Amniotic stem cell (primary cell): ENCODE measurements at places on chromosomes 5 and 9.
A peak's percentile ranks its signal among the peaks of the same experiment; 100 is the strongest.

DNA sequence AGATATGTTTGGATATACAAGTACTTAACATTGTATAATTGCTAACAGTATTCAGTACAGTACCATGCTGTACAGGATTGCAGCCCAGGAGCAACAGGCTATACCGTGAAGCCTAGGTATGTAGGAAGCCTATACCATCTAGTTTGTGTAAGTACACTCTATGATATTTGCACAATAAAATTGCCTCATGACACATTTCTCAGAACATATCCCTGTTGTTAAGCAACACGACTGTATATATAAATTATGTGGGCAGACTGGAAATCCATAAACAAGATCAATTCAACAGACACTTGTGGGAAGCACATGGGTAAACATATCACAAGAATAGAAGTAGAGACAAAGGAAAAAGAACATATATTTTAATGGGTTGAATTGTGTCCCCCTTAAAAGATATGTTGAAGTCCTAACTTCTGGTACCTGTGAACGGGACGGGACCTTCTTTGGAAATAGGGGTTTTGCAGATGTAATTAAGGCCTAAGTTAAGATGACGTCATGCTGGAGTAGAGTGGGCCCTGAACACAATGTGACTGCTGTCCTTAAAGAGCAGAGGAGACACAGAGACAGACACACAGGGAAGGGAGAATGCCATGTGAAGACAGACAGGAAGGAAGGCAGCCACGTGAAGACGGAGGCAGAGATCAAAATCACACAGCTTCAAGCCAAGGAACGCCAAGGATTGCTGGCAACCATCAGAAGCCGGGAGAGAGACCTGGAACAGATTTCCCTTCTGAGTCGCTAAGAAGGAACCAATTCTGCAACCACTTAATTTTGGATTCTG lies 76.3 kb downstream of the SCAI start:
- DNase-seq, result no peak

- DNase-seq, result no peak
Measured at GRCh38 chr9:13769006-13769405, 489.5 kb upstream of the MPDZ start.

- no peak for DNase-seq
Measured at GRCh38 chr5:1039210-1039548, 30.6 kb downstream of the NKD2 start.

- DNase-seq, result peak; percentile 35
Measured at GRCh38 chr5:54895816-54896341, 89.5 kb downstream of the ESM1 start.

- peak; percentile 33 for DNase-seq
Measured at GRCh38 chr5:172123269-172123692, 64.7 kb downstream of the STK10 start.

- no peak for DNase-seq
Measured at GRCh38 chr5:89885670-89886069, 523.9 kb downstream of the CETN3 start.

GRCh38 chr5:68467794-68468193 lies 252.2 kb downstream of the PIK3R1 start:
- DNase-seq, result no peak

DNA sequence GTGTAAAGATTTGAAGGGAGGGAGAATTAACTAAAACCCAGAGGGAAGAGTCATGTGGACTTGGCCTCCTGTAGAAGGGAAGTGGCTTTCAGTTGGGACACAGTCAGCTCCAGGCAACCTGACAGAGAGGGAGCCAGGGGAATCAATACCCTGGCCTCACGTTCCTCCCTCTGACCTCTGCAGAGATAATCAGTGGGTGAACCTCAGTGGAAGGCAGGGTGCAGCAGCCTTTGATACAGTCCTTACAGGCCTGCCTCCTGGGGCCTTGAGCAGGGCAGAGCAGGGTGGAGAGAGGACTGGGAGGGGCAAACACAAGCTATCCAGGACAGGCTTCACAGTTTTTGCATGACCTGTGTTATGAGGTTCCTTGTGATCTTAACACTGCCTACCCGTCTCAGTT lies 61.9 kb upstream of the GPBP1 start:
- no peak for DNase-seq

- DNase-seq, result no peak
Measured at GRCh38 chr9:132914924-132915323, 29.5 kb downstream of the TSC1 start.

DNA sequence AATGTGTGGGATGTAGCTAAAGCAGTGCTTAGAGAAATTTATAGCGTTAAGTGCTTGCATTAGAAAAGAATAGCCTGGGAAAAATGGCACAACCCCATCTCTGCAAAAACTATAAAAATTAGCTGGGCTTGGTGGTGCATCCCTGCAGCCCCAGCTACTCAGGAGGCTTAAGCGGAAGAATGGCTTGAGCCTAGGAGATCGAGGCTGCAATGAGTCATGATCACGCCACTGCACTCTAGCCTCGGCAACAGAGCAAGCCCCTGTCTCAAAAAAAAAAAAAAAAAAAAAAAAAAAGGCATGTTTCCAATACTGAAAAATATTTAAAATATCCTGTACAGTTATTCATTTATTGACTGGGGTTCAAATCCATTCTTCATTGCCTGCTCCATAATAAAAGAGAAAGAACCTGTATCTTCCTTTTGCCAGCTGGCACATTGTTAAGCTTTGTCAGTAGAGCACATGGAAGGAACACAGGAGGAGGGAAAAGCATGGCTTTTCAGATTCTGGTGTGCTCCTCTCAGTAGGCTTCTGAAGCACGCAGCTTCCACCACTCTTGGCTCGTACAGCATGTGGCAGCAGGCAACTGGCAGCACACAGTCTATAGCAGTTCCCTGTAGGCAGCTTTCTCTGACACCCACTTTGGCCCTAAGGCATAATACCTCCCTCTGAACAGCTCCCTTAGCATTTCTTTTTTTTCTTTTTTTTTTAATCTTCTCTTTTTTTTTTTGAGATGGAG lies 73.5 kb downstream of the TRIM36 start:
- no peak for DNase-seq

DNA sequence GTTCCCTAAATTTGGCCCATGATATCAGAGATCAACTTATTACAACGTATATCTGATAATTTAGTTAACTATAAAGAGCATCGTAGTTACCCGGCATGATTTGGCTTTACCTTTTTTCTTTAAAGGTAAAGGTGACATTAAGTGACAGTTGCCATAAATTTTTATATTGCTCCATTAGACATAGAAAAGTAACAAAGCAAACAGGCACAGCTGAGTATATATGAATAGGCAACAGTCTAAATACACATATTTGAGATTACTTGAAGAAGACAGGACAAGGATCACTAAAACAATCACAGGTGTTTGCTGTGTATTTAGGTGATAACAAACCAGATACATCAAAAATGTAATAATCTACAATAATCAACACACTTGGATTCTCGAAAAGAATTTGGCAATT lies 34.8 kb downstream of the RFX3 start:
- no peak for DNase-seq

GRCh38 chr5:158119961-158120723 lies 261.2 kb upstream of the CLINT1 start:
- no peak for DNase-seq

GRCh38 chr5:173626505-173626820 lies 10.0 kb upstream of the BOD1 start:
- DNase-seq, result no peak

GRCh38 chr5:66616520-66617225 lies 20.5 kb downstream of the MAST4 start:
- DNase-seq, result no peak

GRCh38 chr9:10130061-10130675 lies 482.6 kb downstream of the PTPRD start:
- DNase-seq, result no peak

DNA sequence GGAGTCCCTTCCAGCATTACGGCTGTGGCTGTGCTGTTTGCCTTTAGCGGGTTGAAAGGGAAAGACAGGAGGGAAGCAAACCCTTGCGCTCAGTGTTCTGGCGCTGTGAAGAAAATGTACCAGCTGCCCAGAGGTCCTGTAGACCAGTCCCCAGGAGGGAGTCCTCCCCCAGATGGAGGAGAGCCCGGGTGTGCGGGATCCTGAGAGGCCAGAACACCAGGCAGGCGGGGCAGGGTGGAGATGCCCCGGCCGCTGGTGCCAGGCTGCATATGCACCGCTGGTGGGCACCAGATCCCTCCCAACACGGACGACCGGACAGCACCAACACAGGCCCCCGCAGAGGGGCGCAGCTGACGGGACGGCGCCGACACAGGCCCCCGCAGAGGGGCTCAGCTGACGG lies 37.2 kb upstream of the SLC9A3 start:
- no peak for DNase-seq

- DNase-seq, result no peak
Measured at GRCh38 chr9:113996531-113997001, 81.5 kb downstream of the AMBP start.

DNA sequence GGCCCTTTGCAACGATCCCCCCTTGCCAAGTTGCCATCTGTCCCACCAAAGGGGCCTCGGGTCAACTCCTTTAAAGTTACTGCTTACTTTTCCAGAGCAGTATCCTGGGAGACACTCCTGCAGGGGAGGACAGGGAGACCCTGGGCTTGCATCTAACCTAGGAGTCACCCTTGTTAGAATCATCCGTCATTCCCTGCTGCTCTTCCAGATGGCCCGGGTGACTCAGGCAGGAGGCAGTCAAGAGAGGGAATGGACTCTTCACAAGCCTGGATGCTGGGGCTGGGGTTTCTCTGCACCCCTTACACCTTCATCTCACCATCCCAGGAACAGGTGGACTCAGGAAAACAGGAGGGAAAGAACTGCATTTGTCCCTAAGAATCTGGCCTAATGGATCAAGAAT lies 175.6 kb downstream of the GABBR2 start:
- no peak for DNase-seq

- no peak for DNase-seq
Measured at GRCh38 chr5:40654377-40654991, 25.2 kb upstream of the PTGER4 start.

DNA sequence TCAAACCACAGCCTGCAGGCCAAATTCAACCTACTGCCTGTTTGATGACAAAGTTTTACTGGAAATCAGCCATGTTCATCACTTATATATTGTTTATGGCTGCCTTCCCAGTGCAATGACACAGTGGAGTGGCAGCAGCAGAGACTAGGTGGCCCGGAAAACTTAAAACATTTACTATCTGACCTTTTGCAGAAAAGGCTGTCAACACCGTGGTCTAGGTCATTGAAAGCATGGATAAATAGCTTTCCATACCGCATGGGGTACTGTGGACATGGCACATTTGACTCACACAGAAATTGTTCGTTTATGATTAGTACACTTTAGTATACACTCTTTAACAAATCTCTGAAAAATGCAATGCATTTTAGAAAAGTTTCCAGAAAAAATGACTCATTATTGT lies 298.3 kb upstream of the EFNA5 start:
- DNase-seq, result peak; percentile 29

GRCh38 chr5:127056896-127057295 lies 16.4 kb downstream of the C5orf63 start:
- DNase-seq, result no peak

- no peak for DNase-seq
Measured at GRCh38 chr5:13956471-13956870, 12.0 kb upstream of the DNAH5 start.

DNA sequence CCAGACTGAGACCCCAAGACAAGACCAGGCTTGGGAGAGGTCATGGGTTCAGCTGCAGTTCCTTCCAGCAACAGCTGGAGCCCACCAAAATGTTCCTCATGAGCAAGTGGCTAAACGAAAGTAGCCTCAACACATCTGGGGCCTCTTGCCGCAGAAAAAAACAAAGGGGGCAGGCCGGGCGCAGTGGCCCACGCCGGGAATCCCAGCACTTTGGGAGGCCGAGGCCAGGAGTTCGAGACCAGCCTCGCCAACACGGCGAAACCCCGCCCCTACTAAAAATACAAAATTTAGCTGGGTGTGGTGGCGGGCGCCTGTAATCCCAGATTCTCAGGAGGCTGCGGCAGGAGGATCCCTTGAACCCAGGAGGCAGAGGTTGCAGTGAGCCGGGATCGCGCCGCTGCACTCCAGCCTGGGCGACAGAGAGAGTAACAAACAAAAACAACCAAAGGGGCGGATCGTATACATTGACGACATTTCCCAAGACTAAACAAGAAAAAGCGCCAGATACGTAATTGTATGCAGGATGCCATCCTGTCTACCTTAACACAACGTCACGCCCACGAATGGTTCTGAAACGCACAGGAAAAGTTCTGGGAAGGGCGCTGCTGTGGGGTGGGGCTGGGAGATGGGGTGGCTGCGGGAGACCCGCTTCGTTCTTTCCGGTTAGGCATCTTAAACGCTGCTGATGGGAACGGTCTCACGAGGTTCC lies 1.7 kb downstream of the INPP5E start:
- no peak for DNase-seq

GRCh38 chr5:83528439-83528769 lies 56.9 kb downstream of the VCAN start:
- DNase-seq, result no peak

DNA sequence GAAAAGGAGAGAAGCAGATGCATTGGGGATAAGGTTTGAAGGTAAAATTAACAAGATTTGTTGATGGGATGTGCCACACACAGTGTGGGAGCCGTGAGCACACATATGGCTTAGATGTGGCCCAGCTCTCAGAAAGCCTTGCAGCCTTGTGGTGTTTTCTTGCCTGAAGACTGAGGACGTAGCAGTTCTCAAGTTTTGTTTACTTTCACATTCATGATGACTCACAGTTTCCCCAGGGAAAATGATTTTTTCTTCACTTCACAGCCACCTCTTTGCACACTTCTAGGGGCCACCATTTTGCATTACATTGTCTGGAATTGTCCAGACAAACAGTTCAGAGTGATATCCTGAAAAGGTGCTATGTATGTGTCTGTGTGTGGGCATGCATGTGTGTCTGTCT lies 126.2 kb downstream of the BASP1 start:
- peak; percentile 67 for DNase-seq

DNA sequence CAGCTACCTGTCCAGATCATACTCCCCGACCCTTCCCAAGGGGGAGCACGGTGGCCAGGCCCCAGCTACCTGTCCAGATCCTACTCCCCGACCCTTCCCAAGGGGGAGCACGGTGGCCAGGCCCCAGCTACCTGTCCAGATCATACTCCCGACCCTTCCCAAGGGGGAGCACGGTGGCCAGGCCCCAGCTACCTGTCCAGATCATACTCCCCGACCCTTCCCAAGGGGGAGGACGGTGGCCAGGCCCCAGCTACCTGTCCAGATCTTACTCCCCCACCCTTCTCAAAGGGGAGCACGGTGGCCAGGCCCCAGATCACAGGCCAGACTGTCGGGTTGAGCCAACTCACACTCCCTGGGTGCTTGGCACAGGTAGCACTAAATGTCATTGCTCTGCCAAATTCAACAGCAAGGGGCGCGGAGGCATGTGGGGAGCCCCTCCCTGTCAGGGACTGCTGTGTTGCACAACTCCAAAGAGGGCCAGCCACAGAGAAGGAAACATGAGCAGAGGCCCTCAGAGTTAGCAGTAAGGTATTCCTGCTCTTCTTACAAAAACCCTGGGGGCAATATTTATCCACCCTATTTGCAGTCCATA lies 136.9 kb downstream of the OLFM1 start:
- no peak for DNase-seq
